ENCODE measurements at places on chromosomes 5 and 9. TPM values are rescaled to one million over a fixed set of nuclear protein-coding genes. Genes with fewer than 3 reads are reported as not detected.

The GABRA6 gene
- total RNA-seq = not detected

The OR1J2 gene
- not detected for total RNA-seq

The MZB1 gene
- not detected for total RNA-seq

The SH3GL2 gene
- total RNA-seq = not detected

The LEAP2 gene
- total RNA-seq = 0.90 TPM

The SLC35A4 gene
- 76.2 TPM for total RNA-seq

The RELL2 gene
- 3.5 TPM for total RNA-seq

Data from A549 treated with Mapracorat at 1 μM for 4 hours (cell line).